Cardiac ventricle fibroblast (primary cell): ENCODE measurements at places on chromosomes 5 and 9. TPM values are rescaled to one million over a fixed set of nuclear protein-coding genes. Genes with fewer than 3 reads are reported as not detected.

Gene SLC25A51
- 25.5 and 30.8 TPM in 2 replicates for total RNA-seq

Gene ZDHHC11
- 0.20 and 0.75 TPM in 2 replicates for total RNA-seq

Gene C5orf34
- 1.7 and 2.1 TPM in 2 replicates for total RNA-seq

Gene GFRA3
- not detected in 2 replicates for total RNA-seq

Gene MARCOL
- total RNA-seq, result not detected in 2 replicates

Gene CARD6
- 20.6 and 23.3 TPM in 2 replicates for total RNA-seq

Gene IPPK
- 5.2 and 6.3 TPM in 2 replicates for total RNA-seq
